Smooth muscle cell of trachea (primary cell): ENCODE measurements at places on chromosomes 16 and 17. TPM values are rescaled to one million over a fixed set of nuclear protein-coding genes. Genes with fewer than 3 reads are reported as not detected.

The ODAD4 gene
- 0.33 and 1.3 TPM in 2 replicates for total RNA-seq

The GP1BA gene
- not detected in 2 replicates for total RNA-seq

The FOXF1 gene
- total RNA-seq: 21.8 and 39.0 TPM in 2 replicates

The LITAFD gene
- not detected in 2 replicates for total RNA-seq

The GAST gene
- total RNA-seq: not detected in 2 replicates

The KRTAP9-8 gene
- not detected in 2 replicates for total RNA-seq

The CCT6B gene
- total RNA-seq: 1.0 and 1.7 TPM in 2 replicates

The MFAP4 gene
- total RNA-seq: 35.1 and 79.4 TPM in 2 replicates

The PSMC3IP gene
- total RNA-seq: 3.1 and 5.5 TPM in 2 replicates

The CIITA gene
- 0.15 and 0.33 TPM in 2 replicates for total RNA-seq

The FOXJ1 gene
- 0.17 TPM in 1 of 2 replicates, not detected in the other for total RNA-seq

The TADA2A gene
- total RNA-seq: 19.0 and 23.0 TPM in 2 replicates

The CTRL gene
- 0.33 and 0.44 TPM in 2 replicates for total RNA-seq

The SMIM36 gene
- total RNA-seq: not detected in 2 replicates

The KRT36 gene
- not detected in 2 replicates for total RNA-seq

The TMEM238L gene
- total RNA-seq: not detected in 2 replicates

The NOS2 gene
- not detected in 2 replicates for total RNA-seq

The NACA2 gene
- total RNA-seq: not detected in 2 replicates

The SLFN11 gene
- total RNA-seq: 70.8 and 90.3 TPM in 2 replicates

The PRKCB gene
- total RNA-seq: under 0.01 TPM in 1 of 2 replicates, not detected in the other

The CRHR1 gene
- total RNA-seq: not detected in 2 replicates

The LLGL2 gene
- total RNA-seq: 0.15 and 1.3 TPM in 2 replicates

The NPIPA7 gene
- total RNA-seq: 0.15 and 3.0 TPM in 2 replicates
